ENCODE measurements at places on chromosomes 1 and 21.

DNA sequence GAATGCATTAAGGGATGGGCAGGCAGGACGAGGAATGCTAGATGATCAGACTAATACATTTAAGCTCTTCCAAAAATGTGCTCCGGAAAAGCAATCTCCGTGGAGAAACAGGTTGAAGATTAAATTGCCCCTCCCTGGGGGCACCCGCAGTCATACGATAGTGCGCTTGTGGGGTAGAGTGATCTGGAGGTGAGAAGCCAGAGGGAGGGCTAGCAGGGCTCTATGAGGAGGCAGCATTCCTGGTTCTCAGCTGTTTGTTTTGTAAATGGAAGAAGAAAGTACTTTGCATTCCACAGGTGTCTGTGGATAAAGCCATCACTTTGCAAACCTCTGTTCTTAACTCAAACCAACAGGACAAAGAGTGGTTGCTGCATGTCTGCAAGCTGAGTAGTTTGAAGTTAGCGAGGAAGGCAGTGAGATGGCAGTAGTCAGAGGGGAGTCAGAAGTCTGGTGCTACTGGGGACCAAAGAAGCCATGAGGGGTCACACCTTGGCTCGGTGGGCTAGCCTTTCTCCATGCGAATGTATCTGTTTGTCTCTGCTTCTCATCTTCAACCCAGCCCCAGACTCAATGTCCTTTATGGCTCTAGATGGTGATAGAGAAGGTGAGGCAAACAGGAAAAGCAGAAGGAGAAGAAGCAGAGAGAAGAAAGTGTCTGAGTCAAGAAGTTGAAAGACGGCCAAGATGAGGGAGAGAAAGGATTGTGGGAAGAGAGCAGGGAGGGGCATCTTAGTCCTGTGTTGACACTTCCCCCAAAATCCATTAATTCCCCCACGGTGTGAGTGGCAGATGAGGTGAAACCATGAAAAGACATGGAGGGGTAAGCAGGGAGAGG lies 65.2 kb upstream of the GJA8 start:
- DNase-seq = no peak

DNA sequence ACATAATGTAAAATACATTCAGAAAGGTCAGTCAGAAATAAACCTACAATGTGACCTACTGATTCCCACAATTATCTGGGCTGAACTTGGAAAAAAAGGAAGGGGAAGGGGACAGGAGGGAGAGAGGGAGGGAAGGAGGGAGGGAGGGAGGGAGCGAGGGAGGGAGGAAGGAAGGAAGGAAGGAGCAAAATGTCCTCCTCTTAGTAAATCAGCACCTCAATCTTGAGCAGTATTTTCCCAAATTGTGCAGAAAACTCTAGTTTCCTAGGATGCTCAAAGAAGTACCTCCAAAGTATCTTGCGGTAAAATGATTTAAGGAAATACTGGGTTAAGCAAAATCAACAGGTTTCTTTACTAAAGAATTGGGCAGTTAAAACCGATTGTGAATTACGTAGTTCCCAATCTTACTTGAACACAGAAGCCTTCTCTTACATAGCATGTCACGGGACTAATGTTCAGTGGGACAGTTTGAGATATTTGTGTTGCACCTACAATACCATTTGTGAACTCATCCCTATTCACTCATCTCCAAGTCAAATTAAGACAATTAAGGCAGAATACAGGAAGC lies 51.0 kb upstream of the ASPM start:
- DNase-seq = no peak

GRCh38 chr1:1259951-1260600 lies 13.6 kb upstream of the C1QTNF12 start:
- DNase-seq = no peak

GRCh38 chr1:169762699-169763098 lies 28.8 kb upstream of the SELE start:
- DNase-seq = no peak

GRCh38 chr21:37758982-37759381 lies 157.3 kb downstream of the KCNJ6 start:
- no peak for DNase-seq

- DNase-seq = no peak
Measured at GRCh38 chr1:108961752-108962486, 1.4 kb downstream of the CLCC1 start.

DNA sequence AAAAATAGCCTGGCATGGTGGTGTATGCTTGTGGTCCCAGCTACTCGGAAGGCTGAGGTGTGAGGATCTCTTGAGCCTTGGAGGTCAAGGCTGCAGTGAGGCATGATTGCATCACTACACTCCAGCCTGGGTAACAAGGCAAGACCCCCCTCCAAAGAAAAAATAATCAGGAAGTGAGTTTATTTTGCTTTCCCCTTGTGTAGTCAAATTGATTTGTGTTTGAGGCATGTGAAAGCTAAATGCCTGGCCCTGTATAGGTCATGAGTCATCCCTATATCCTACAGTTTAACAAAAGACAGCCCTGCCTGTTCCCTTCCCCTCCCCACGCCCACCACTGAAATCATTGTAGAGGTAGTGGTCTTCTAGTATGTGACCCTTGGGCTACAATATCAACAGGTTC lies 241.4 kb upstream of the JUN start:
- DNase-seq = no peak

DNA sequence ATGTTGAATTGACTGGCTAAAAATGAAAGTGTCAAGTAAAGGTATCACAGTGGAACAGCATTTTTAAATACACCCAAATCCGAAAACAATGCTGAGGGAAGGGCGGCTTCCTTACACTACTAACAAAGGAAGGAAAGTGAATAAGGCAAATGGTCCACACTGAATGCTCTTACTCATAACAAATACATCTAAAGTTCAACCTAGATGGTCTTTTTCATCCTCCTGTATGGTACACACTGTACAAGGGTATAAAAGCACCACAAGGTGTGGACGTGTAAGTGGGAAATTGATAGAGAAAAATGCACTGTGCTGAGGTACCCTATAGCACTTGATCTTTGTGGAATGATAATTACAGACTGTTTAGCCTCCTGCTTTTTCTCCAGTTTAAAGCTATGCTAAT lies 7.1 kb upstream of the PALMD start:
- DNase-seq = no peak

GRCh38 chr1:5973771-5974170 lies 18.5 kb downstream of the NPHP4 start:
- no peak for DNase-seq

DNA sequence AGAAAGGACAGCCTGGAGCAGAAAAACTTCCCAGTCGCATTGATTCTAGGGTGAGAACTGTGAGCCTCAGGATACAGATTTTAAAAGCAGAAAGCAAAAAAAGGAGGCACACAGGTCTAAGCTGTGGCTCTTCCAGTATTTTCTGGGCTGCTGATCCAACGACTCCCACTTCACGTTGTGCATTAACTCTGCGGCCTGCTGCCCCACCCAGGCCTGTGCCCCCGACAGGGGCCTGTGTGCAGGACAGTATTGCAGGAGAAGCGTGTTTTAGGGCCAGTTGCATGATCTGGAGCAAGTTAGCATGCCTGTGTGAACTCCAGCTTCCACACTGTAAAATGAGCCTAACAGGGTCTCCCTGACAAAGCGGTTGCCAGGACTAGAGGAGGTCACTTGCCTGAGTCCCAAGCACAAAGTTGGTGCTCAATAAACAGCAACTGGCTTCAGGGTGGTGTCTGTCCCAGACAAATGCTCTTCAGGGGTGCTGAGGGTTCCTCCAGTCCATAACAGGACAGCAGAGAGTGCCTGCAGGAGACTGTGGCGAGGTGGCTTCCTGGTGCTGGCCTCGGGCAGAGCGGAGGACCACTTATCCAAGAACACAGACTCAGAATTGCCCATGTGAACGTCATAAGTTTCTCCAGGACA lies 66.8 kb upstream of the RAB4A start:
- DNase-seq = no peak

DNA sequence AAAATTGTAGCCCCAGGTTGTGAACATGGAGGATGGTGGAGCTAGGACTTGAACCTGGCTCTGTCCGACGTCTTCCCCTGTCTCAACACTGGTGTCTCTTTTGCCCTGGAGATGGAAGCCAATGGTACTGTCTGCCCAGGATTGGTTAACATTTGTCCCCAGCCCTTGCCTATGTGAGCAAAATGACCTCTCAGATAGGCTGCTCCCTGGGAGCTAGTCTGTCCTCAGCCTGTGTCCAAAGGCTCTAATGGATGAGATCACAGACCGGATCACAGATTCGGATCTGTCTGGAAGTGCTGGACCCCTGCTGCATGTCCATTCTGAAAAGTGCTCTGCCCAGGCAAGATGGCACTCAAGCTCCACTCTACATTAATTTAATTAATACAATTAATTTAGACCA lies 394.4 kb upstream of the VAMP3 start:
- DNase-seq = no peak

DNA sequence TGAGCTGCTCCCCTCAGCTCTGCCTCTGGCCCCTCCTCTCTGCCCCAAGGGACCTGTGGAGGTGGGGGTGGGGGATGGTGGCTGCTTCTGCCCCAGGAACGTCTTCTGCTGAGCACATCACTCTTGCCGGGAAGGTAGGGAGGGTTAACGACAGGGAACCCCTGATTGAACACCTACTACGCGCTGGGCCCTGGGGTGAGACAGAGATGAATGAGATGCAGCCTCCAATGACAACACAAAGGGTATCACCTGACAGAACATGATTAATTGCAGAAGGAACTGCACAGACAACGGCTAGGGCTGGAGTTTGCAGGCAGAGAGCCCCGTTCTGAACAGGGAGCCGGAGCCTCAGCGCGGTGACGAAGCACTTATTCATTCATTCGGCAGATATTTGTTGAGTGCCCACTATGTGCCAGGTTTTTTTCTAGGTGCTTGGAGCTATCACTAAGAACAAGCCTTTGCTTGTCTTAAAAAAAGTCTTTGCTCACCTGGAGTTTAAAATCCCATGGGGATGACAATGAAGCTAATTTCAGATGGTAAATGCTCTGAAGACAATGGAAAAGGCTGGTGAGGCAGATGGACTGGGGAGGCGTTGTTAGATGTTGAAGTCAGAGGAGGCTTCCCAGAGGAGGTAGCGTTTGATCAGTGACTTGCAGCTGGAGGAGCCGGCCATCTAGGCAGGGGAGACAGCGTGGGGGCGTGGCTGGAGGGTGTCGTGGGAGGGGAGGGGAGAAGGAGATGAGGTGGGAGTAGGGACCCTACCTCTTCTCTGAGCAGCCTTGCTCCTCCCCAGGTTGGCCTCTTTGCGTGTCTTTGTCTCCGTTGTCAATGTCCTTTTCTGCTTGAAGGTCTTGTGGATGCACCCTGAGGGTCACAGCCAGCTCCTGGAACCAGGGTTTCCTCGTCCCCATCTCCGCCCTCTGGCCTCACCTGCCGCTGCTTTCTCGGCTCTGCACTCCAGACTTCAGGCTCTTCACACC lies 103.1 kb upstream of the CSF3R start:
- no peak for DNase-seq

- DNase-seq = no peak
Measured at GRCh38 chr21:35585155-35585554, 475.2 kb downstream of the SETD4 start.

- DNase-seq = peak; percentile 94
Measured at GRCh38 chr1:154937085-154937987, 817 bp upstream of the PMVK start.

GRCh38 chr1:186512698-186513457 lies 52.0 kb upstream of the PDC start:
- no peak for DNase-seq

DNA sequence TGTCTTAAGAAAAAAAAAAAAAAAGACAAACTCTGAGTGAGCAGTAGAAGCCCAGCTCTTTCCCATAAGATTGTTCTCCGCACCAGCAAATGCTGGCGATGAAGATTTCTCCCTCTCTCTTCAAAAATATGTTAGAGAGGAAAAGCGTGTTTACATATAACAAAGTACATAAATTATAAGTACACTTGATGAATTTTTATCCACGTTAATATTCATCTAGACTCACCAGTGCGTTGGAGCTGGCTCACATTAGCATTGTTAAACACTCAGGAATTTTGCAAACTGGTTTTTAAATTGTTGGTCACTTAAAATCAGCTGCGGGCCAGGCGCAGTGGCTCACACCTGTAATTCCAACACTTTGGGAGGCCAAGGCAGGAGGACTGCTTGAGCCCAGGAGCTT lies 56.0 kb downstream of the RUNX3 start:
- DNase-seq = no peak

DNA sequence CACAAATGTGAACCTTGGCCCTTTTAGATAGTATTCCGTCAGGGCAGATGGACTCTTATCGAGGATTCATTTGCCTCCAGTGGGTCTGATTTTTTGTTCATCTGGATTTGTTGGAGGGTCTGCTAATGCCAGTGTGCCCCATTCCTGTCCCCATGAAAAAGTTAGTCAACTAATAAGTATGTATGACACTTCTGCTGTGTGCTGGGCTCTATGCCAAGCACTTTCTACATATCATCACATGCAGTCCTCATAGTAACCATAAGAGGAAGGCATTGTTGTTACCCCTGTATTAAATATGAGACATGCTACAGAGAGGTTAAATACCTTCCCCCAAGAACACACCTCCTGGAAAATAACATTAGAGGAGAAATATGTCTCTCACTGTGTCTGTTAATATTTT lies 46.6 kb upstream of the MAB21L3 start:
- no peak for DNase-seq

DNA sequence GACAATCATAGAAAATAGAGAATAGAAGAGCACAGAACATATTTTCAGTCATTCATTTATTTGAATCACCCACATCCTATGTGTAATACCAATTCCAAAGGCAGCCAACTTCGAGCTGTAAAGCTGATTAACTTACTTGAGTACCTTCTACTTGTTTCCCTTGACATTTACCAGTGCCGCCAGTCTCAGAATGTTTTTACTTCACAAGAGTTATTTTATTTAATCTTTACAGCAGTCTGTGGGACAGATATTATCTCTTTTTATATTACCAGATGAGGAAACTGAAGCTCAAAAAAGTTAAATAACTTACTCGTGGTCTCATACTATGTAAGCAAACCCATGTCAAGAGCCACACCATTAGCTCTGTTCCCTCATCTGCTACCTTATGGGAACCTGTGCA lies 56.6 kb downstream of the FGGY start:
- DNase-seq = no peak

DNA sequence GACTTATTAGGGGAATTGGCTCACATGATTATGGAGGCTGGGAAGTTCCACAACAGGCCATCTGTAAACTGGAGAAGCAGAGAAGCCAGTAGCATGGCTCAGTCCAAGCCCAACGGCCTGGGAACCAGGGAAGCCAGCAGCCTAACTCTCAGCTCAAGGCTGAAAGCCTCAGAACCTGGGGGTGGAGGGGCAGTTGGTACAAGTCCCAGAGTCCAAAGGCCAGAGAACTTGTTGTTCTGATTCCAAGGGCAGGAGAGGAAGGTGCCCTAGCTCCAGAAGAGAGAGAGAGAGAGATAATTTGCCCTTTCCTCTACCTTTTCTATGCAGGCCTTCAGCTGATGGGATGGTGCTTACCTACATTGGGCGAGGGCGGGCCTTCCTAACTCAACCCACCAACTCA lies 55.3 kb downstream of the MAN1C1 start:
- DNase-seq = no peak

DNA sequence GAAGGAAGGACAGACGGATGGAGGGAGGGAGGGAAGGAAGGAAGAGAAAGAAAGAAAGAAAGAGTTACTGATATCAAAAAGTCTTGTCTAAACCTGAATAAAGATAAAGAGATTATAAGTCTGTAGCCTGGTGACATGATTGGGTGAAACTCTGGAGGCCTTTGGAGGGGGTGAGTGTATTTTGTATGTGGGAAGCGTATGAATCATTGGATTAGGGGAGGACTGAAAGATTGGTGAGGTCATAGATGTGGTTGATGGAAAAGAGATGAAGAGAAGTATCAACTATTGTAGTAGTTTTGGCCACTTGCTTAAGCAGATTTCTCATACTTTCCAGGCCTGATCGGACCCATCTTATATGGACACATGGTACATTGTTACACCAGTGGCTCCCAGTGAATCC lies 11.5 kb upstream of the KCNJ6 start:
- no peak for DNase-seq

- DNase-seq = no peak
Measured at GRCh38 chr1:43512681-43513080, 18.0 kb upstream of the PTPRF start.

Data from ascending aorta (tissue), 2 donors.